H7 (cell line): ENCODE measurements at places on chromosomes 11 and 22. TPM values are rescaled to one million over a fixed set of nuclear protein-coding genes. Genes with fewer than 3 reads are reported as not detected.

GRCh38 chr22:26709617-26710390 is 52.4 kb downstream of the MIAT start:
- no peak for DNase-seq

TESMIN gene
- total RNA-seq, result 63.7 and 91.0 TPM in 2 replicates

DLAT gene
- total RNA-seq, result 94.0 and 105 TPM in 2 replicates

FOLR2 gene
- total RNA-seq, result not detected in 2 replicates

B3GAT1 gene
- total RNA-seq, result 9.9 and 12.8 TPM in 2 replicates

TBX10 gene
- 0.07 TPM in 1 of 2 replicates, not detected in the other for total RNA-seq

DNA sequence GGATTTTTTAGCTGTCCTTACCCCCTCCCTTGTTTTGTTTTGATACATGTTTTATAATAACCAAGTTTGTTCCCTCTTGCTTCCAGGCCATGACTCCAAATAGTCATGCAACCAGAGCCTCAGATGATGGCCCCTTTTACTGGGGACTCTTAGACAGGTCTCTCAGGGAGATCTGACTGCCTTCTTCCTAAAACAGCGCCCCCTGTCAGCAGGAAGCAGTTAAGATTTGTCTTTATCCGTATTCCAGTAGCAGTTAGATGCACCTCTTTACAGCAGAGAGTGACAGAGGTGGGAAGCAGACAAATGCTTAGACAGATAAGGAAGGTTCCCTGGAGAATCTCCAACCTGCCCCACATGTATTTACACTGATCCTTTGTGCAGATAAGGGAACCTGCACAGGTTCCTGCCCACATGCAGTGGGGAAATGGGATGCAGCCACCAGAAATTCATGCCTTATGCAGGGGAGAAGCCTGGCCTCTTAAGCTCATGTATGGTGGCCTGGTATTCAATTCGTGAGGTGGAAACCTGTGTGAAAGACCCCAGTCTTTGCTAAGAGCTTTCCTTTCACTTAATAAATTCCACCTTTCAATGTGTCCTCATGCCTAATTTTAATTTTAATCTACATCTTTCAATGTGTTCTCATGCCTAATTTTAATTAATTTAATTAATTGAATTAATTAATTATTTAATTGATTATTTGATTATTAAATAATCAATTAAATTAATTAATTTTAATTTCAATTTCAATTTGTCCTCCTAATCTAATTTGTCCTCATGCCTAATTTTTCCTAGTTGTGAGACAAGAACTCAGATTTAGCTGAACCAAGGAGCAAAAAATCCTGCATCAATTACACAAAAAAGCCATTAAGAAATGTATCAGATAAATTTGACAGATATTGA is 11.5 kb upstream of the GLYAT start:
- no peak for DNase-seq
